NCI-H446 (cell line): ENCODE measurements at places on chromosomes 16 and 17.

DNA sequence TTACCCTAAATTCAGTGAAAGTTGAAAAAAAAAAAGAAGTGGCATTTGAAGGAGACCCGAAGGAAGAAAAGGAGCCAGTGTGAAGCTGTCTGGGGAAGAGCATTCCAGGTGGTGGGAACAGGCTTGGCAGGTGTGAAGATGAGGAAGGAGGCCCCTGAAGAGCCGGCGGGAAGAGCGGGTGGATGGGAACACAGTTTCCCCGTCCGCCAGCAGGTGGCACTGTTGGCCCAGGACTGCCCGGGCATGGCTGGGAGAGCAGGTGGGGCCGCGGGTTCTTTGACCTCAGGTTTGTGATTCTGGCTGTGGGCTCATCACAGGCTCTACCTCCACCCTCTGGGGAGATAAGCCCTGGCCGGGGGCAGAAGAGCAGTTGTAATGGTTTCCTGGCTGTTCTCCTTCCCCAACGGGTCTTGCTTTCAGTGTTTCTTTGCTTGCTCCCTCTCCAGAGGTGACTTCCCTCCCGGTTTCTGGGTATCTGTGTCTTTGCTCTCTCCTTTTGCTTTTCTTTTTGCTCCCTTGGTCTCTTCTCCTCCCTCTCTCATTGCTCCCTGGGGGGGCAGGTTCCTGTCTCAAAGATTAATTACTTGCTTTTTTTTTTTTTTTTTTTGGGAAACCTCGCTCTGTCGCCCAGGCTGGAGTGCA lies 32.3 kb downstream of the RAP1GAP2 start:
- peak; percentile 58 for DNase-seq

DNA sequence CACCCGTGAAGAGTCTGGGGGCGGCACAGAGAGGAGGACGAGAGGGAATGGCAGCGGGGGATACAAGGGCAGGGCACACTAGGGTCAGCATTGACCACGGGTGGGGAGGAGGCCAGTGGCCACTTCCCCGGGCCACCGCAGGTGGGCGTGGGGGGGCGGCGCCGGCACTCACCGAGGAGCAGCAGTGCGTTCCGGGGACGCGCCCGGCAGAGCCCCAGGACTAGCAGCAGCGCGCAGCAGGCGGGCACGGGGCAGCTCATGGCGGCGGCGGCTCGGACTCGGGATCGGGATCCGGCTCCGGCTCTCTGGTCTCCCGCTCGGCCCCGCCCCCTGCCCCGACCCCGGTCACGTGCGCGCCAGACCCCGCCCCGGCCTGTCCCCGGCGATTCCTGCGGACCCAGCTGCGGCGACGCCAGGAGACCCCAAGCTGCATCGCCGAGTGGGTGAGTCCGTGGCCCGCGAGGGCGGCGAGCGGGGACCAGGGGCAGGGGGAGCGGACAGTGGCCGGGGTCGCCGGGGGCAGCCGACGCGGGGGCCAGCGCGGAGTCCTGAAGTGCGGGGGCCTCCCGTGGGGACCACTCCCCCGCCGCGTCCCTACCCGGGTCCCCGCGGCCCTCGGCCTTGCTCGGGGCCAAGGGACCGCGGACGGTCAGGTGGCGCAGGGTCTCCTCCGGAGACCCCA lies at the start of the genes SGSH and SLC26A11:
Gene SGSH, minus strand, starts transcription at position 280 of the 682 bp plus-strand sequence. Its CDS starts 20 bp downstream, at position 260.
Gene SLC26A11, plus strand, starts transcription at position 374 of the 682 bp plus-strand sequence. CDS start 1,134 bp downstream, outside the sequence.
- no peak for DNase-seq

DNA sequence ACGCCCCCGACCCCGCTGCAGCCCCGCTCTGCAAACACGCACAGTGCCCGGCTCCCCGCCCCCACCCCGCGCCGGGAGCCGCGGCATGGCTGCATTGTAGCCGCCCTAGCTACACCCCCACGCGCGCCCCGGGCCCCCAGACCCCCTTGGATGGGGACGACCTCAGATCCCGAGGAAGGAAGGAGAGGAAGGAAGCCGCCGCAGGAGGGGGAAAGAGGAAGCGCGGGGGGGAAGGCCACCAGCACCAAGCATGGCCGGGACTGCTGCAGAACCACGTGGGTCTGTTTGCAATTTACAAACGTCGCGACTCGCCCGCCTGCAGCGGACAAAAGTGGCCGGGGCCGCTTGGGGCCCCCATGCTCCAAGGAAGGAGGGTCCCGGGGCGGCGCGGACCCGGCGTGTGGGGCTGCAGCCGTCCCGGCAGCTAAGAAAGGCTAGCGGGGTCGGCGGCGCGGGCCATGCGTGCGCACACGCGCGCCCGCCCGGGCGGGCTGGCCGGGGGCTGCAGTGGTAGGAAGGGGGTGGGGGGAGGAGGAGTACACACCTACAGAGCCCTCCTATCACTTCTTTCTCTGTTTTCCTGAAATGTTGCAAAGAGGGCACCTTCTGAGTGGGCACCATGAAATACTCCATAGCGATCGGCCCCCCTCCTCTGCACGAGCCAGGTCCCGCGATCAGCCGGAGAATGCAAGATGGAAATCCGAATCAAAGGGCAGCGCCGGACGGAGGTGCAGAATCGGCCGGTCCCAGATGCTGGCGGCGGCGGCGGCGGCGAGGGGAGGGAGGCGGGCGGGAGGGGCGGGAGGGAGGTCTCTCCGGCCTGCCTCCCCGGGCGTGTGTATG lies 488 bp downstream of the TFAP4 start:
- no peak for DNase-seq

DNA sequence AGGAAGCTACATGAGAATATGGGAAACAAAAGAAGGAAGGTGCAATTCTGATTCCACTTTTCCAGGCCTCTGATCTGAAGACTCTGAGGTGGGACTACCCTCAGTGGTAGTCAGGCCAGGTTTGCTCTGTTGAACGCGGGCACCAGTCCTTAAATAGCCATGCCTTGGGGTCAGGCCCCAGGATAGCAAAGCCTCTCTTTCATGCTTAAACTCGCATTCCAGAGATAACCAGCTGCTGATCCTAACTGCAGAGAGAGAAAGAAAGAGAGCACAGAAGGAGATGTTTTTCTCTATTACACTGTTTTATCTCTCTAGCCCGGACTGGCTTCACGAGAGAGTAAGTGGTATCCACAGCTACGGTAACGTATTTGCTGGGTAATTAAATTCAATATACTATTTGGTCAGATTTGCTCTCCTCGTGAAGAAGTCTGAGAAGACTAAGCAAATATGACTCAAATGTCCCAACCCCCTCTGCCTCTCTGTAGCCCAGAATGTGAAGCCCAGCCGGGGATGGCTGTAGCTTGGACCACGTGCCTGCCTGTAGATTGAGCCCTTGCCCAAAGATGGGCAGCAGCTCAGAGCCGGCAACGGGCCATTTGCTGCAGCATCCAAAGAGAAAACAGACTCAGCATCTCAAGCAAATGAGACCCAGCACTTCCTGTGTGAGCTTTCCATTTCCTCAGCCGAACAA lies 122.2 kb downstream of the SMG6 start:
- DNase-seq, result no peak

GRCh38 chr16:6937641-6938040 lies 395.0 kb upstream of the RBFOX1 start:
- DNase-seq, result no peak

- DNase-seq, result no peak
These were observed 32.5 kb upstream of the CCR7 start for GRCh38 chr17:40597556-40598300.

DNA sequence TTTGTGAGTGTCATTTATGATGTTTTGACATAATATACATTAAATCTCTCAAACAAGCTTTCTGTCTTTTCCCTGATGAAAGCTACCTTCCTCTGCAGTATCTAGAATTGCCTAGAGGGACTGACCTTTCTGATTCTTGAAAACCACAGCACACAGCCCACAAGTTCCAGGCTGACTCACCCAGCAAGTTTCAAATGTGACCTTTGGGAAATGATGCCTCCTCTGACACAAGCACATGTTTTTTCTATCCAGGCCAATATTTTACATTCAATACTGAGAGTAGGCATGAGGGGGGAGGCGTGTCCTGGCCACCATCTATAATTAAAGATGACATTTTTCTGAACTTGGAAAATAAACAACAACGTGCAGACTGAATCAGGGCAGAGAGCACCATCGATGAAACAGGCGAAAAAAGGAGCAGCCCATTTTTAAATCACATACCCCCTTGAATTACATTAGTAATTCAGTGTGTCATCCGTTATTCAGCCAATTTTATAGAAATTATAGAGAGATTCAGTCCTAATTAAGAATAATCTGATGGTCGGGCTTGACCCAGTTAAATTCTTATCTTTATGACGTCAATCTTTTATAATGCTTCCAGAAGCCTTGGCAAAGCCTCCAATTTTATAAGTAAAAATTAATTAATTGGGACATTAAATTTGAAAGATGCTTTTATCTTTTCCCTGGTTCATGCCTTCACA lies 292.6 kb upstream of the CDH11 start:
- no peak for DNase-seq

- no peak for DNase-seq
These were observed 336.5 kb upstream of the CDH5 start for GRCh38 chr16:66030036-66030435.

GRCh38 chr17:7511108-7511507 lies 26.9 kb downstream of the POLR2A start:
- DNase-seq, result no peak

DNA sequence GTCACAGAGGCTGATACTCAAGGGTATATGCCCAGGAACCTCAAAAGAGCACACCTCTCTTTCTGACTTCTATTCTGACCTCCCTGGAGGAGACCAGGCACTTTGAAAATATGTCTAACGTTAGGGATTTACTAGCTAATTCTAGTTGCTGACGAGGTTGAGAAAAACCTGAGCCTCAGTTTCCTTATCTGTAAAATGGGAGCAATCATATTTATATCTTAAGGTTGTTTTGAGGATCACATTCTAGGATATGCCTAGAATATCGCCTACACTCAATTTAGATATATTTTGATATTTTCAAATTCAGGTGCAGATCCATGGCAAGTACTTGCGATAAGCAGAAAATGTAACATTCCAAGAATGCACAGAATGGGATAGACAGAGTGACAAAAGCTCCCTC lies 425.8 kb downstream of the GRIN2A start:
- DNase-seq, result no peak

DNA sequence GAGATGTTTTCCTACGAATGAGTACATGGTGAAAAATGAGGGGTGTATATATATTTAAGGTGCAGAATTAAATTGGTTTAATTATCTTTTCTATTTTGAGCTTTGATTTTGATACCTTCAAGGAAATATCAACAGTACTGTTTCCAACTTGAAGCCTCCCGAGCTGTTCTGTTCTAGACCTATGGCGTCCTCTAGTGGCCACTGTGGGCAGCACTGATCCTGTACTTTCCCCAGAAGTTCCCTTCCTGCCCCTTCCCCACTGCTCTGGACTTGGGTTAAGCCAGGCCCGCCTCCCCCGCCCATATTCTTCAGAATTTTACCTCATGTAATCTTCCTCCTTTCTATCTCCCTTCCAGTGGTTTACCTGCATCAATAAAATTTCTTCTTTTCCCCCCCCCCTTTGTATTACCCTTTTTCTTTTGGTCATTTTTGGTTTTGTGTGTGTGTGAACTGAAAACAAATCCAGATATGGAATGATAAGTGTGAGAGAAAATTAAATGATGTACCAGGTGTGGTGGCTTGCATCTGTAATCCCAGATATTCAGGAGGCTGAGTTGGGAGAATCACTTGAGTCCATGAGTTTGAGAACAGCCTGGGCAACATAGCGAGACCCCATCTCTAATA lies 1643.5 kb downstream of the TP53TG3F start:
- DNase-seq, result peak; percentile 14

DNA sequence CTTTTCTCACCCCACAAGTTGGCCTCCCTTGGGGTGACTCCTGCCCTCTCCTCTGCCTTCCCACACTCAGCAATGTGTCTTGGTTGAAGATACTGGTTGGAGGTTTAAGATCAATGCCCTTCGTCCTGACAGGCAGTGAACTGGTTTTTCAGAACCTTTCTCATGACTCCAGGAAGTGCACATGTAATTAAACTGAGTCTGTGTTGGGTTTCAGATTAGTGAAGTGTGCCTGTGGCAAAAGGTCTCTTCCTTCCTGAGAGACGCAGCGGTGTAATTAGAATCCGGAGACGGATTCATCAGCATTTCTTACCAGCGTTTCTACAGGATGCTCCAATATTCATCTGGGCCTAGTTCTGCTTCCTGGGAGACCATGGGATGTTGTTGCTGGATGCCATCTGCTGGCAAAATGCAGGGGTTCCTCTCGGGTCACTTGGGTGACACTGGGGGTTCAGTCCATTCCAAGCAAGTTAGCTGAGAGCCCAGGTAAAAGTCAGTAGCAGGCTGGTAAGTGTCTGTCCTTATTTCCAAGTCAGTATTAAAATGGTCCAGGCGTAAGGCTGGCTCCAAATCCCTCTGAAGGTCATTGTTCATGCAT lies 233.3 kb downstream of the XYLT1 start:
- no peak for DNase-seq
